NCI-H69 (cell line): ENCODE measurements at places on chromosomes 16 and 17.

- no peak for DNase-seq
Measured at GRCh38 chr17:82241183-82241925, 12.5 kb downstream of the SLC16A3 start.

DNA sequence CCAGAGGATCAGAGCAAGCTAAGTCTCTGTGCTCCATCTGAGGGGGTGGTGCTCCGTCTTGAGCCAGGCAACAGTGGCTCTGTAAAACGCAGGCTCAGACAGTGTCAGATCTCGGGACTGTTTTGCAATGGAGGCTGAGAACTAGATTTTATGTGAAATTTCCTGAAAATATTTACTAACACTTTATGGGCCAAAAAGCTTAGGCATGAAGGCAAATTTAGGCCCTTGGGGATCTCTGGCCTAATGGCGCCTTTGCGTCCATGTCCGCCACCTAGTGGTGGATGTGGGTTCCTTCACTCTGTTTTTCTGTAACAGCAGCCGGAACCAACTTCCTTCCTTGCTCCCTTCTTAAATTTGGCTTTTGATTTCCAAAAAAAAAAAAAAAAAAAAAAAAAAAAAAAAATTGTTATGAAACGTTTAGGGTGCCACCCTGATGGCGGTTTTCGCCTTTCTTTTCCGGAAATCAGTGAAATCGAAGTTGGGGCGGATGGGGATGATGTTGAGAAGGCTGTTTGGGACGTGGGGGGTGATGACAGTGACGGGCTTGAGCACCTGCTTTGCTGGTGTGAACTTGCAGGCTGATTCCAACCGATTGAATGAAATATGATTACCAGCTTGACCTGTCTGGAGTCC lies 14.0 kb upstream of the ELAC2 start:
- DNase-seq: peak; percentile 33

DNA sequence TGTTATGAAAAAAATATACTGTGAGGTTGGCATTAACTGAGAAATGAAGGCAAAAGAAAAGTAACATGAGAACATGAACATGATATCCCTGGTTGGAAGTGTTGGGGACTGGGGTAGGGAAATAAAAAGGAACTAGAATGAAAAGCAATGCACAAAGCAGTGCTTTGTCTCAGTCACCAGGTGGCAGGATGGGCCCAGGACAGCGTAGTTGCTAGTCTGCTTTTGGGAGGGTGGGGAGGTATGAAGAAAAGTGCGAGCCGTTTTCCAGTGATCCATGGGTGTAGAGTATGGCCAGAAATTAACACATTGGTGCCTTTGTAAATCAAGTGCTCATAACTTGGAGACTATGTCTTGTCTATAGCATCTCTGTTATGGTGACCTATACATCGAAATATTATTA lies 662.5 kb upstream of the SALL1 start:
- peak; percentile 4 for DNase-seq

DNA sequence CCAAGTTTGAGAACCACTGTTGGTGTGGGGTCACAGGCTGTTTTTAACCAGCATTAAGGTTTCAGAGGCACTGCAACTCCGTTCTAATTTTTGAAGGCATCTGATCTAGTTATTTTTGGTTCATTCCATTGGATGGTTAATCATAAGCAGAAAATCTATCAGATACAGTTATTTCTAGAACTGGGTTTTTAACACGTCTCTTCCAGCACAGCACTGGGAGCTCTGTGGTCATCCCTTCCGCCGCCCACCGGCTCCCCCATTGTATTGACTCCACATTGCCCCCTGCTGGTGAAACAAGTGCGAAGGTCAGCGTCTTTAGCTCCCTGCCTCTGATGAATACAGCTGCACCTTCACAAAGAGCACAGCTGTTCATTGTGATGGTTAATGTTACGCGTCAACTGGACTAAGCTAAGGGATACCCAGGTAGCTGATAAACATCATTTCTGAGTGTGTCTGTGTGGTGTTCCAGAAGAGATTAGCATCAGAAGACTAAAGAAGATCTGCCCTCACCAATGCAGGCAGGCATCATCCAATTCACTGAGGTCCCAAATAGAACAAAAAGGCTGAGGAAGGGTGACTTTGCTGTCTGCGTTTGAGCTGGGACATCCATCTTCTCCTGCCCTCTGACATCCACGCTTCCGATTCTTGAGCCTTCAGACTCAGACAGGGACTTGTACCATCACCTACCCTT lies 8.5 kb downstream of the CCL18 start:
- DNase-seq: peak; percentile 44

DNA sequence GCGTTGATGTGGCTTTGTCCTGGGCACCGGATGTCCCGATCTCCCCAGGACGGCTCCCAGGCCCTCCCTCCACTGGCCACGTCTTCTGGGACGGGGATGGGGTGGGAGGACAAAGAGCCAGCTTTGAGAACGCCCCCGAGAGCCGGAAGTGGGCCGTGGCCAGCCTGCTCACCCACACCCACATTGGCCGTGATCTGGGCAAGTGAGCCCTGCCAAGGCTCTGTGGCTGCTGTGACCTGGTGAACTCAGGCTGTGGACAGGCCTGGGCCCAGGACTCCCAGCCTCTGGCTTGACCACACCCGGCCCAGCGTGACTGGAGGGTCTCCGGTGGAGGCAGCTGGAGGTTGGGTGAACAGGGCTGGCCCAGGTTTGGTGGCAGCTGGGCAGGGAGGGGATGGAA lies 3.3 kb downstream of the CDH15 start:
- DNase-seq: no peak

GRCh38 chr17:83155128-83156121 lies 76.0 kb downstream of the METRNL start:
- DNase-seq: no peak

- peak; percentile 0 for DNase-seq
Measured at GRCh38 chr16:80065541-80065940, 465.0 kb upstream of the MAF start.

GRCh38 chr16:30401768-30402425 lies 5.5 kb upstream of the ZNF771 start:
- DNase-seq: no peak

GRCh38 chr17:28478712-28479615 lies 5.5 kb downstream of the SLC13A2 start:
- DNase-seq: no peak

DNA sequence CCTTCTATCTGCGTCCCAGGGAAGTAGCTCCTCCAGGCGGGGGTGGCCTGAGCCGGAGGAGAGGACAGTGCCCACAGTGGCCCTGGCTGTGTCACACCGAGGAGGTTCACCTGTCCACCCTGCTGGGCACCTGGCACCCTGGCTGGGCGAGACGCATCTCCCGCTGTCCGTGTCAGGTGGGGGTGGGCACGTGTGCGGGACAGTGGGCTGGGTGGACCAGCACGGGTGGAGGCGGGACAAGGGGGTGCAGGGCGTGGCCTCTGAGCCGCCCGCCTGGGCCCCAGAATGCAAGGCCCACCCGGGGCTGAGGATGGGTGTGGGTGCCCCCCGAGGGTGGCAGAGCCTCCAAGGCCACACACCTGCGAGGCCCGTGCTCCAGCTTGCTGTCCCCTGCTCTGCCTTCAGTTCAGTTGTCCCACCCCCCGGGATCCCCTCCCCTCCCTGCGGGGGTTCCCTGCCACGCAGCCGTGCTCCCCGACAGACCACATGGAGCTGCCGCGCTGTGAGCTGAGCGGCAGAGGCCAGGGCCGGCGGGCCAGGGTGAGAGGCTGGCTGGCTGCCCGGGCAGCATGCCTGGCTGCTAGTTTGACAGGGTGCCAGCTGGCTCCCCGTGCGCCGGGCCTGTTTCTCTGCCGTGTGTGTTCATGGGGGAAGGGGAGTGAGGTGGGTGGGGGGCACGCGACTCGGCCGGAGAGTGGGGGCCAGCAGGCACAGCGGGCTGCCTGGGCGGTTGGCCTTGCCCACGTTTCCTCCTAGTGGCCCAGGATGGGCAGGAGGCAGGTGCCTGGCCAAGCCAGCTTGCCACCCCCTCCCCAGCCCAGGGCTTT lies 33.9 kb downstream of the BAHCC1 start:
- peak; percentile 96 for DNase-seq
